ENCODE measurements at places on chromosomes 5 and 9.

DNA sequence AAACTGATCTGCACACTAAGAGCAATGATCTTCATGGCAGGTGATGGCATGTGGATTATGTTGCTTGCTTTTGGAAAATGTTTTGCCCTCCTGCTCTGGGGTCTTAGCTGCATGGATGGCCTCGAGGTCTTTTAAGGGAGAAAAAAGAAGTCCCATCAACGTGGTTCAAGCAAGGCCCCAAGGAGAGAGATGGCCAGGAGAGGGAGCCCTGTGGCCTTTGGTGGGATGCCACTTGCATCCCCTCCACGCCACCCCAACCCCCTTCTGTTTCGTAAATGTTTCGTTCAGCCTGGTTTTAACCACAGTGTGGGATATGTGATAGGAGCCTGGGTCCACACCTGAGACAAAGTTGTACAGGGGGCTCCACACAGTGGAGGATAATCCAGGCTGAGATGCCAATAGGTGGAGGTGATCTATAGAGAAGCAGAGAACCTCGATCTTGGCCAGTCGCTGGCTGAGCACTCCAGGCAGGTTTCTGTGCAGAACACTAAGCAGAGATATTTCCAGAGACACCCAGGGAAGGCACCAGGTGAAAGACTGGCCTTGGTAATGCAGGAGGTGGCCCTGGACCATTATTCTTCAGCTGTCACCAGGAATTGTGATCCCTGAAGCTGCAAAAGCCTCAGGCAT lies 25.8 kb upstream of the FRRS1L start:
- peak; percentile 16 for DNase-seq

GRCh38 chr5:176529116-176529740 lies 8.0 kb downstream of the RNF44 start:
- no peak for DNase-seq

DNA sequence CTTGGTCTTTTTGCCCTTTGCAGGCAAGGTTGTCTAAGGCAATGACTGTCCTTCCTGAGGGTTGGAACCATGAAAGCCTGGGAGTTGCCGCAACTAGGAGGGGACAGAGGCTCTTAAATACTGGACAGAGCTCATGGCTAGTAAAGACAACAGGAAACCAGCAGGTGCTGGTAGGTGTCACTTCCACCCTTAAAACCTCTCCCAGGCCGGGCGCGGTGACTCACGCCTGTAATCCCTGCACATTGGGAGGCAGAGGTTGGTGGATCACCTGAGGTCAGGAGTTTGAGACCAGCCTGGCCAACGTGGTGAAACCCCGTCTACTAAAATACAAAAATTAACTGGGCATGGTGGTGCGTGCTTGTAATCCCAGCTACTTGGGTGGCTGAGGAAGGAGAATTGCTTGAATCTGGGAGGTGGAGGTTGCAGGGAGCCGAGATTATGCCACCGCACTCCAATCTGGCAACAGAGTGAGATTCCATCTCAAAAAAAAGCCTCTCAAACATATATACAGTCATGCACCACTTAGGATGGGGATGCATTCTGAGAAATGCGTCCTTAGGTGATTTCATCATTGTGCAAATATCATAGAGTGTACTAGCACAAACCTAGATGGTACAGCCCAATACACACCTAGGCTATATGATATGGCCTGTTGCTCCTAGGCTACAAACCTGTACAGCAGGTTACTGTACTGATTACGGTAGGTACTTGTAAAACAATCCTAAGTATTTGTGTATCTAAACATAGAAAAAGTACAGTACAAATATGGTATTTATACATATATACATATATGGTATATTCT lies 102.7 kb downstream of the HSPA4 start:
- no peak for DNase-seq

- DNase-seq = no peak
Observed at GRCh38 chr5:124001036-124001615, 489.1 kb downstream of the CSNK1G3 start.

DNA sequence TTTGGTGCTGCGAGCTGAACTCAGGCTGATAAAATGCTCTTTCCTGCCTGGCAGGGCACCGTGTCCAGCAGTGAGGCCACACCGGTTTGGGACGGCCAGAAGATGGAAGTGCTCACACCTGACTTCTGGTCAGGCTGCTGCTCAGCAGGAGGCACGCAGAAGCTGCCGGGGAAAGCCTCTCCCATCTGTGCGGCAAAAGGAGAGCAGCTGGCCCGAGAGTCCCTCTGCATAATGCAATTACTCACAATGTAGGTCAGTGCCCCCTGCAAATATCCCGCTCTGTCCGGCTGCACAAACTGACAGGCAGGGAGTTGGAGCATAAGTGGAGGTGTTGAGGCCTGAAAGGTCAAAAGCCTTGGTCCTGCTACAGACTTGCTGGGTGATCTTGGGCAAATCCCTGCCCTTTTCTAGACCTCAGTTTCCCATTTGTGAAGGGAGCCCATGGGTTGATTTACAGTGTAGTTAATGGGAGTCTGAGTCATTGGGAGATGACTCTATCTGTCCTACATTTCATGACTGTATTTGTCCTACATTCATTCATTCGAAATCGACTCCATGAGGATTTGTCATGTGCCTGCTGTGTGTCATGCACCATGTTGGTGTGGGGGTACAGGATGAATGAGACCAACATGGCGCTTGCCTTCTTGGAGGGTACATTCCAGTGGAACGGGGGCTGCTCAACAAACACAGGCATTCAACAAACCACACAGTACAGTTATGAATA lies 61.8 kb upstream of the TBC1D2 start:
- DNase-seq = no peak

- no peak for DNase-seq
Observed at GRCh38 chr9:107644733-107645463, 155.3 kb upstream of the KLF4 start.

- no peak for DNase-seq
Observed at GRCh38 chr5:77168879-77169244, 41.6 kb upstream of the PDE8B start.

DNA sequence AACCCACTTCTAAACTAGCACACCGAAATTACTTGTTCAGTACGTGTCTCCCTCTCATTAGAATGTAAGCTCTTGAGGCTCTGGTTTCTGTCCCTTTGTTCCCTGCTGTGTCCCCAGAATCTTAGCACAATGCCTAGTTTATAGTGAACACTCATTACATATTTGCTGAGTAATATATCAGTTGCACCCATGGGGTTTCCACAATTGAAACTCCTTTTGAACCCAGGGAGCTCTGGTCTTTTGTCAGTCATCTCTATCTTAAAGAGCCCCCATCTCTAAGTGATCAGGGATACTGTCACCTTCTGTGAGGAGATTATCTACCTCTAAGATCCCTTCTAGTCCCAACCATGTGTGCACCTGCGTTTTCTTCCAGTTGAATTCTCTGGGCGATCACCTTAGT lies 12.8 kb downstream of the CAMK4 start:
- DNase-seq = no peak

Measured in activated CD4-positive, alpha-beta T cell treated with anti-CD3 and anti-CD28 coated beads for 36 hours (primary cell).